Stimulated activated CD4-positive, alpha-beta T cell treated with anti-CD3 and anti-CD28 coated beads, Interleukin-15, amount 100 ng/mL, for 1 hour (primary cell): ENCODE measurements at places on chromosomes 3 and 15.

DNA sequence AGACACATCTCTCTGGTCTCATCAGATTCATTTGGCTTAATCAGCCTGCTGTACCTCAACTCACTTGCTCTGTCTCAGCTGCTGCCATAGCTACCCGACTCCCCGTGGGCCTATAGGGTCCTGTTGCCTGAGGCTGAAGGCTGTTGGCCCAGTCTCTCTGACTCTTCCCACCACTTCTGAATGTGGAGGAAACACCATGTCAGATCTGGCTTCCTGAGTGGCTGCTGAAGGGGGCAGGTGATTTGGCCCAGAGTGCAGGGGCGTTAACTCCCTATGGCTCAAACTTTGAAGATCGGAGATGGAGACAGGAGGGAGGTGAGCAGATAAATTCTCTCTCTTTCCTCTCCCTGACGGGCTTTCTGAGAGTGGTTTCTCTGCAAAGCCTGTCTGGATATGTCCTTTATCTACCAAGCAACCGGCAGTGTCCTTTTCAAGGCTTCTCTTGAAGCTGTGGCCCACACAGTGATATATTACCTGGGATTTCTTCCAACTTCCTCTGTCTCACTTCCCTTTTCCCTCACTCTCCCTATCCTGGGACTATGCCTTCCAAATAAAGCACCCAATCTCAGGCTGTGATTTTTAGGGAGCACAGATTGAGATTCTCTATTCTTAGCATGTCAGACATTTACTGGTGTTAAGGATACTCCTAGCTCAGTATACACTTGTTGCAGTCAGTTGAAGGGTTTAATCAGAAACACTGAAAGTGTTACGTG is 334.9 kb upstream of the TBC1D5 start:
- no peak for DNase-seq

GRCh38 chr3:100420885-100421284 is 19.5 kb downstream of the LNP1 start:
- DNase-seq, result no peak

DNA sequence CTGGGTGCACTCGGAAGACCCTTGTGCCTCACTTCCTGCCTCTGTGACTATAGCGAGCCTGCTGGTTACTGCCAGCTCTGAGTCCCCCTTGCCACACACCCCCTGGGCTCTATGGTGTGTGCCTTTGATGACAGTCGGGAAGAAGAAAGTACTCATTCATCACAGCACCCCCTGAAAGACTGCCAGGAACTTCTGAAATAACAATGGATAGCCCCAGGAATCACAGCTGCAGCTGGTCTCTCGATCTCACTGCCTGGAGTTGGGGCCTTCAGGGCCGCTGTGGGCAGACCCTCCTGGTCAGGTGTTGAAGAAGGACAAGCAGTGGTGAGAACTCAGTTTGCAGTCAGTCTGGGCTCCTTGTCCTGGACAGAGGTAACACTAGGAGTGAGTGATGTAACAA is 9.8 kb upstream of the RPP14 start:
- DNase-seq, result no peak

DNA sequence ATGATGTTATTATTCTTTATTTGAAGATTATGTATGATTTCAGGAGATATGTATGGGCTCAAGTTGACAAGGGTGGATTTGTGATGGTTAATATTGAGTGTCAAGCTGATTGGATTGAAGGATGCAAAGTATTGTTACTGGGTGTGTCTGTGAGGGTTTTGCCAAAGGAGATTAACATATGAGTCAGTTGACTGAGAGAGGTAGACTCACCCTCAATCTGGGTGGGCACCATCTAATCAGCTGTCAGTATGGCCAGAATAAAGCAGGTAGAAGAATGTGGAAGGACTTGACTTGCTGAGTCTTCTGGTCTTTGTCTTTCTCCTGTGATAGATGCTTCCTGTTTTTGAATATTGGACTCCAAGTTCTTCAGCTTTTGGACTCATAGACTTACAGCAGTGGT is 973.7 kb downstream of the MCTP2 start:
- DNase-seq, result no peak

DNA sequence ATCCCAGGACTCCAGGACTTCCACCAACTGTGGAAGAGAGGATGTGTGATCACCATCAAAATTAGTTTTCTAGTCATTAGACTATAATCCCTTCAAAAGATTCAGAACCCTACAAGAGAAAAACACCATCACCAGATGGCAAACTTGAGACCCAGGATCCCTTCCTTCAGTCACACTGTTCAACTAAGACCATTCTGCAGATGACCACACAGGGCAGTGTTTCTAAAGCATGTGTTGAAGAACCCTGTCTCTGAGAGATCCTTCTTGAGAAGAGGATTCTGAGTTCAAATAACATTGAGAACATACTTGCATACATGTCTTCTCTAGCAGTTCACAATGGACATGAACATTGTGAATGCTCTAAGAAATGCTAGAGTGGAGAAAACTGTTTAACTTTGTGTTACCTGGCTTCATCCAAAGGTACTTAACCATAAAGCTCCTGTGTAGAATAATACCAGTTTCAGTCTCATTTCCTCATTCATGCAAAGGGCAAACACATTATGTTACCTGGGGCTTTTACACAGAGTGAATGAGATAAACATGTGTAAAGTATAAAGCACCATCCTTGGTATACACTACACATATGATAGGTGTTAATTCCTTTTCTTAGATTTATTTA is 2.4 kb upstream of the ADGRG7 start:
- DNase-seq, result no peak

DNA sequence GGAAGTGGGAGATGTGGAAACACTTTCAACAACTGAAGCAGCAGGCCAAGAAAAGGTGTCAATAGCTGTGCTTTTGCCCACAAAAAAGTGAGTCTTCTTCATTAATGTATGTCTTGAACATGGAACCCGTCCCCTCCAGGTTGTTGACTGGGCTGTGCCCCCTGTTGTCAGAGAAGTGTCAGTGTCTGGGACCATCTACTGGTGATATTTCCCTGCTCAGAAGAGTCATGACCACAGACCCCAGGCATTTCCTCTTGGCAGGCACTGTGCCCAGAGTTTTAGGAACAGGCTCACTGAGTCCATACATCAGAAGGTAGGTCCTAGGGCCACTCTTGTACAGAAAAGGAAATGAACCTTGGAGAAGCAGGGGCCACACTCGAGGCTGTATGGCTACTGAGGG is 54.8 kb upstream of the LARS2 start:
- DNase-seq, result no peak

DNA sequence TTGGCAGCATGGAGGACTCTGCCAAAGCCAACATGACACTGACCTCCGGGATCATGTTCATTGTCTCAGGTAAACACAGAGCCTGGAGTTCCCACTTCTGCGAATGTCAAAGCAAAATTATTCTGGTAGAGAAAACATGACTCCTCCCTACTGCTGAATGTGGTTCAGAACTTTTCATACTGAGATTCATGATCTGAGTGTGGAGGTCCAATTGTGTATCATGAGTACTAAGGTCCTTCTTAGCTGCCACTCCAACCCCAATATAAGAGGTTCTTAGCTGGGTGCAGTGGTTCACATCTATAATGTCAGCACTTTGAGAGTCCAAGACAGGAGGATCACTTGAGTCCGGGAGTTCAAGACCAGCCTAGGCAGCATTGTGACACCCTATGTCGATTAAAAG is 13.8 kb downstream of the CLDN18 start:
- no peak for DNase-seq

- no peak for DNase-seq
Observed at GRCh38 chr15:66212563-66212921, 41.0 kb downstream of the MEGF11 start.

- no peak for DNase-seq
Observed at GRCh38 chr3:155326901-155327300, 33.4 kb upstream of the STRIT1 start.
